ENCODE measurements at places on chromosomes 12 and 14.

DNA sequence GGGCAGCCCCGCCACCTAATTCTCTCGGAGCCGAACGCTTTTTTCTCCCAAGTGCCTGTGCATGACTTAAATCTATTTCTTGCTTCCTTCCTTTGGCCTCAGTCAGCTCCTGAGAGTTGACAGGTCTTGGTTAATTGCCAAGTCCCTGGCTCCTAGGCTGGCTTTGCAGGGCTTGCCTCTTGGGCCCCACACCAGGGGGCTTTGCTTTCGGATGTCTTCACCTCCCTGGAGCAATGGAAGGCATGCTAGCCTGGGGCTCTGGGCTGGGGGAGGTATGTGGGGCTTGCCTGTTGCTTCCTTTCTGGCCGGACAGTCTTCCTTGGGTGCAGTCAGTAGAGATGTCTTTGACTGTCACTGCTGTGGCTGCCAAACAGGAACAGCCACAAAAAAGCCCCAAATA is 2.2 kb upstream of the KRT80 start:
- DNase-seq = no peak

DNA sequence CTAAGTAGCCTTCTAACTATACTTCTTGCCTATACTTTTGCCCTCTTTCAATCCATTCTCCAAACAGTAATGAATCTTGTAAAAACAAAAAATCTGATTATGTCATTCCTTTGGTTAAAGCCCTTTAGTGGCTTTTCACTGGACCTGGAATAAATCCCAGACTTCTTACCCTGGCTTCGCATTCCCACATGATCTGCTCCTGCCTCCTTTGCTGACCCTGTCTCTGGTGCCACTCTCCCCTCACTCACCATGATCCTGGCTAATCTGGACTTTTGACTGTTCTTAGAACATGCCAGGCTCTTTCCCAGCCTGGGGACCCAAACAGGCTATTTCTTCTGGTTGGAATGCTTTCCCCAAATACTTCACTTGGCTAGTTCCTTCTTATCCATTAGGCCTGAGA is 7.9 kb downstream of the MIA2 start:
- DNase-seq = no peak

DNA sequence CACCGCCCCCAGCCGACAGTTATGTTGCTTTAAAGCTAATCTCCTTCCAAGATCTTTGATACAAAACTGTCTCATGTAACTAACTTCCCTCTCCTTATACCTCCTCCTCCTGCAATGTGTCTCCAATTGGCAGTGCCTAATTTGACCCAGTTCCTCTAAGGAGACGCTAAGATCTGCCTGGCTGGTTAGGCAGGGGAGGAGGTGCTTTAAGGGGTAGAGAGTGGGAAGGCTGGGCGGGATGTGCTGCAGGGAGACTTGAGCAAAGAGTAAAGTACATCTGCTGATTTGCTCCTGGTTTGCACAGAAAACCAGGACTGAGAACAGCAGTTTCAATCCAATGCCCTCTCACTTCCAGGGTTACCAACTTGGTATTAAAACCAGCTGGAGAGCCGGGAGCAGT is 7.4 kb upstream of the IKZF4 start:
- DNase-seq = no peak

DNA sequence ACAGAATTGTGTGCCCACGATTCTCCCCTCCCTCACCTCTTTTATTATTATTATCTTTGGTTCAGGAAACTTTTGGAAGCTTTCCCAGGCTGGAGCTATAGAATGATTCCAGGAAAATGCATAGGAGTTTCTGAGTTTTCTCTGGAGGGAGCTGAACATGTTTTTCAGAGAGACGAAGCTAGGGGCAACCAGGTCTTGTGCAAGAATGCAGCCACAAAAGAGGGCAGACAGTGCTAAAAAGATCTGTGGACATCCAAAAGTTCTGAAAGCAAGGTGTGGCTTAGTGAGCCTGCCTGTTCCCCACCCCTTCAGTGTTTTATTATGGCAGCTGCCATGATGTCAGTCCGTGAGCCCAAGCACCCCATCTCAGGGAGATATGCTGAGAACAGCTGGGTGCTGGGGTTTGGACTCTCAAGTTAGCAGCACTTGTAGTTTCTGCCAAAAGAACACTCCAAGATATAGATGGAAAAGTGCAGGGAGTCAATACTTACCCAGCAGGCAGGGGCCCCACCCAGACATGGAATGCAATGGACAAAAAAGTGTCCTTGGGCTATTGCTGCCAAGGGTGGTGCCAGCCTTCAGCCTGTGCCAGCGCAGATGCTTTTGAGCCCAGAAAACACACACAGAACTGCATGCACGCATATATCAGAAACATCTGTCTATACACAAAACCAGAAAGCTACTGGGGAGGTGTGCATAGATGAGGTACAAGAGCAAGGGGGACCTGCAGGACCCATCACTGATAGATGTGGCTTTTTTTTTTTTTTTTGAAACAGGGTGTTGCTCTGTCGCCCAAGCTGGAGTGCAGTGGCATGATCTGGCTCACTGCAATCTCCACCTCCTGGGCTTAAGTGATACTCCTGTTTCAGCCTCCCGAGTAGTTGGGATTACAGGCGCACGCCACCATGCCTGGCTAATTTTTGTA is 17.0 kb upstream of the IRF2BPL start:
- DNase-seq = no peak

Measured in stimulated activated CD8-positive, alpha-beta memory T cell treated with anti-CD3 and anti-CD28 coated beads, Interleukin-7, amount 100 ng/mL, for 48 hours (primary cell).